ENCODE measurements at places on chromosomes 3 and 15.
A peak's percentile ranks its signal among the peaks of the same experiment; 100 is the strongest.

GRCh38 chr3:164393171-164393570 is 685.1 kb downstream of the SI start:
- no peak for DNase-seq

GRCh38 chr3:49724586-49724985 is 835 bp upstream of the GMPPB start:
- no peak for DNase-seq

GRCh38 chr3:189292667-189293484 is 121.1 kb downstream of the TPRG1 start:
- no peak for DNase-seq

DNA sequence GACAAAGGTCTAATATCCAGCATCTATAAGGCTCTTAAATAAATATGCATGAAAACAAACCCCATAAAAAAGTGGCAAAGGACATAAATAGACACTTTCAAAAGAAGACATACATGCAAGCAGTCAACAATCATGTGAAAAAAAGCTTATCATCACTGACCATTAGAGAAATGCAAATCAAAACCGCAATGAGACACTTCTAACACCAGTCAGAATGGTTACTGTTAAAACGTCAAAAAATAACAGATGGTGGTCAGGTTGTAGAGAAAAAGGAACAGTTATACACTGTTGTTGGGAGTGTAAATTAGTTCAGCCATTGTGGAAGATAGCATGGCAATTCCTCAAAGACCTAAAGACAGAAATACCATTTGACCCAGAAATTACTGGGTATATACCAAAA is 440.7 kb upstream of the KCNMB2 start:
- no peak for DNase-seq

GRCh38 chr3:127172211-127172610 is 20.7 kb upstream of the PRR23E start:
- no peak for DNase-seq

DNA sequence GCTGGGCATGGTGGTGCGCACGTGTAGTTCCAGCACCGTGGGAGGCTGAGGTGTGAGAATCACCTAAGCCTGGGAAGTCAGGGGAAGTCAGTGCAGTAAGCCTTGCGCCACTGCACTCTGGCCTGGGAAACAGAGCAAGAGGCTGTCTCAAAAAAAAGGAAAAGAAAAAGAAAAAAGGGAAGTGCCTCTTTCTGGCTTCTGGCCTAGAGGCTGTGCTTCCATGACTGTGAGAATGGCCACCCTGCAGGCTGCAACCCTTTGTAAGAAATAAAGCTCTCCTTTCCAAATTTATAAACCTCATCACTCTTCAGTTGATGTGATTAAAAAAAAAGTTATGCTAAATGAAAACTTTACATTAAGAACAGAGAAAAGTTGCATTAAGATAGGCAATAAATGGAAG is 774.3 kb downstream of the TUSC7 start:
- DNase-seq, result no peak

DNA sequence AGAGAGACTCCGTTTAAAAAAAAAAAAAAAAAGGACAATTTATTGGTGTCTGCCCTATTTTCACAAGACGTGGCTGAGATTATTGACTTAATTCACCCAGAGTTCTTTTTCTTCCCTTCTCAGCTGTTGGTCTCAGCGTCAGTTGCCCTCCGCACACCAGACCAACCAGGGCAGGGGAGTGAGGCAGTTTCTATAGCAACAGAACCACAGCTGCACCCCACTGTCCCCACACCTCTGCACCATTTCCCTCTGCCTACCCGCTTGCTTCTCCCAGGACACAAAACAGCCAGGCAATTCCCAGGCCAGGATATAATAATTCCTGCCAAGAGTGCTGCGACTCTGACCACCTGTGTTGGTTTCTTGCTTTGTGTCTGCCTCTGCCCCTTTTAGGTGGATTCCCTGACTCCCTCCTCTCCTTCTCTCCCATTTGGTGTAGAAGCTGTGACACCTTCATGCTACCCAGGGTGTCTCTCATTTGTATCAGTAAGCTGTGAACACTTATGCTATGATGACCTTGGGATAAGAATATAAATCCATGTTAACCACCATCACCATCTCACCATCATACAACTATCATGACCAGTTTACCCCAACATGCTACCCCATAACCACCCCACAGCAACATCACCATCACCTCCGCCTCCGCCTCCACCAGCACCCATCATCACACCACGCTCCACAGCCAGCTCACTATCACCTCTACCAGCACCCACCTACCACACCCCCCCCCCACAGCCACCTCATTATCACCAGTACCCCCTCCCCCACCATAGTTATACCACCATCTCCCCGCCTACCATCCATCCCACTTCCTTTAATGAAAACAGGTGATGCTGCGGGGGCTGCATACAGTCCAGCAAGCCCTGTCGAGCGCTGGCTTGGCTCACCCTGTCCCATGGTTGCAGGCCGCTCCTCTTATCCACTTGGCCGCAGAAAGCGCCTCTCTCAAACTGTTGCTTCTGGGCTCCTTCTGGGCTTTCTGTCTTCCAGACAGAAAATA is 589 bp downstream of the EPB42 start:
- DNase-seq, result no peak

GRCh38 chr3:50322386-50323091 is at the start of gene HYAL2:
TSS of gene HYAL2 (minus strand) at chr3:50322745. CDS start at chr3:50320489, 2,256 bp downstream.
- peak; percentile 18 for DNase-seq

- DNase-seq, result no peak
Observed at GRCh38 chr3:177367788-177368187, 170.5 kb upstream of the TBL1XR1 start.

DNA sequence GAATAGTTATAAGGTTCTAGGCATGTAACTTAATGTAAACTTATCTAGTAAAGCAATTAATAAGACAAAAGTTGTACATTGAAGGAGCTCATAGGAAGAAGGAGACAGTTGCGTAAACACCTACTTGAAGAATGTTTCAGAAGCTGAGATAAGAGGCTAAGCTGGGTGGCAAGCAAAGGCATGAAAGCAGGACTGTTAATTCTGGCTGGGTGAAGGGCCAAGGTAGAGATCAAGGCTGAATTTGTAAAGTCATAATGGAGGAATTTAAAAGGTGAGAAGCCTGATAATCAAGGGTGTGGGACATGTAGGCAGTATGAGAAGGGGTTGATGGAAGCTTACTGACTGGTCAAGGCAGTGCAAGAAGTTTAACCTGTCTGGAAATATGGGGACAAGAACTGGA is 80.4 kb upstream of the TGFBR2 start:
- DNase-seq, result no peak

- DNase-seq, result no peak
Observed at GRCh38 chr3:61730056-61730455, 168.7 kb downstream of the PTPRG start.

DNA sequence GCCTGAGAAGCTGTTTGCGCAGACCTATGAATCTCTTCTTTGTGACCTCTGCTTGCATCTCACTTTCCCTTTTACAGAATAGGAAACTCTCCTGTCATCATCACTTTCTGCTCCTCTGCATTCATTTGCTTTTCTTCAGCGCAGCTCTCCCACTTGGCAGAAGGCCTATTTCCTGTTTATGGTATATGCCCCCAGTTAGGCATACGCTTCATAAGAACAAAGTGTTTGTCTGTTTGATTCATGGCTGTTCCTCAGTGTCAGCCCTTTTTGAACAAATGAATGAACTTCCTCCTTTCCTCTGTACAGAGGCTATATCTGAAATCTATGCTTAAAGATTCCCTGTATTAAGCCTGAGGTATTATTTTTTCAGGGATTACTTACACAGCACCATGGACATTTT is 1216.9 kb upstream of the GBE1 start:
- peak; percentile 7 for DNase-seq

DNA sequence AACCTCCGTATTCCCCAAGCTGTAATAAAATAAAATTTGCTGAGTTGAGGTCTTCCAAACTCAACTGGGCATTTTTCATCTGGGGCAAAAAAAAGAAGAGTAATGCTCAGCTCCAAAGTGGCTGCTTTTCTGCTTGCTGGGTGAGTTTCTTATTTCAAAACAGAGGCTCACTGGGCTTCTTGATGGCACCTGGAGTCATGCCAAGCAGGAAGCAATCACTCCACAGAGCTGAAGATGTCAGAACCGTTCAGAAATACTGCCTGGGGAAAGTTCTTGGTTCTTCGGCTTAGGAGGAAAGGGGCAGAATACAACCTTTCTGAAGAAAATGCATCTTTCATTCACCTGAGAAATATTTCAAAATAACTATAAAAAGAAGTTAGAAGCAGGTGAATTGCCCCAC is 4.1 kb downstream of the CCR9 start:
- DNase-seq, result peak; percentile 31

DNA sequence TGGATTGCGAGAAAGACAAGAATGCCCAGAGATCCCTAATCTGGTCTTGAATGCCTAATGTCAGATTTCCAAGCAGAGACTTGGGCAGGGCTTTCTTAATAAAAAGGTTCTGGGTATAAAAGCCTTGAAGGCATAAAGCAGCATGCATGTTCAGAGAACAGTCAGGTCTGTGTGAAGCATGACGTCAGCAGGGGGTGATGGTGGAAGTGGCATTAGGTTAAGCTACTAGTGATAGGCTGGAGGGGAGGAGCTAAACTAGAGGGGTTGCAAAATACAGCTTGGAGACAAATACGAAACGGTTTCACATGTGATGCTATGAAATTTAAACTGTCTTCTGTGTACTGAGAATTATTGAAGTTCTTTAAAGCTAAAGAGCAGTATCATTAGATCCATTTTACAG is 125.6 kb downstream of the VPS8 start:
- no peak for DNase-seq

GRCh38 chr3:46360907-46361306 is 7.0 kb downstream of the CCR2 start:
- DNase-seq, result no peak

DNA sequence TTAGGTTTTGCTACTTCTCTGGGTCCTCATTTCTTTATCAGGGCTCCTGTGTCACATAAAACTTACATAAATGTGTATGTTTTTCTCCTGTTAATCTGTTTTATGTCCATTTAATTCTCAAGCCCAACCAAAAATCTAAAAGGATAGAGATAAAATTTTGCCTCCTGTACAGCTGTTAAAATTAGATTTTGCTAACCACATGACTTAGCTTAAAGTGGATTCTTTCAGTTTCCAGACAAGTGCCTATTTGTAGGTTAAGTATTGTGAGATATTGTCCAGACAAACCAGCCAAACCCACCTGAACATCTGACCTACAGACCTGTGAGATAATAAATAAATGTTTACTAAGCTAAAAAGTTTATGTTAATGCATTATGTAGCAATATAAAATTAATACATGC is 465.5 kb downstream of the SI start:
- no peak for DNase-seq

DNA sequence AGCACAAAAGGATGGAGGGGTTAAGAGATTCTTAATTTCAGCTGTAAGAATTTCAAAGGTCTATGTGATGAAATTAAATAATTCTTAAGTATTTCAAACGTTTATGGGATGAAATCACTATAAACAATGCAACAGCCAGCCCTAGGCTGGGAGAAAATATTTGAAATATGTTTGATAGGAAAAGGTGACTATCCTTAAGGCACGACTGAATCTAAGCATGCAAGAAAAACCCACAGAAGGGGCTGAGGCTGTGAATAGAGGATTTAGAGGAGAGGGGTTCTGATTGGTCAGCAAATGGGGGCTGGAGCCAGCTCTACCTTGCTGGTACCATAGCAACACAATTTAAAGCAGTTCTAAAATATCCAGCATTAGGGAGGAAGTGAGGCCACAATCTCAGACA is 220.8 kb upstream of the ATP10A start:
- no peak for DNase-seq

DNA sequence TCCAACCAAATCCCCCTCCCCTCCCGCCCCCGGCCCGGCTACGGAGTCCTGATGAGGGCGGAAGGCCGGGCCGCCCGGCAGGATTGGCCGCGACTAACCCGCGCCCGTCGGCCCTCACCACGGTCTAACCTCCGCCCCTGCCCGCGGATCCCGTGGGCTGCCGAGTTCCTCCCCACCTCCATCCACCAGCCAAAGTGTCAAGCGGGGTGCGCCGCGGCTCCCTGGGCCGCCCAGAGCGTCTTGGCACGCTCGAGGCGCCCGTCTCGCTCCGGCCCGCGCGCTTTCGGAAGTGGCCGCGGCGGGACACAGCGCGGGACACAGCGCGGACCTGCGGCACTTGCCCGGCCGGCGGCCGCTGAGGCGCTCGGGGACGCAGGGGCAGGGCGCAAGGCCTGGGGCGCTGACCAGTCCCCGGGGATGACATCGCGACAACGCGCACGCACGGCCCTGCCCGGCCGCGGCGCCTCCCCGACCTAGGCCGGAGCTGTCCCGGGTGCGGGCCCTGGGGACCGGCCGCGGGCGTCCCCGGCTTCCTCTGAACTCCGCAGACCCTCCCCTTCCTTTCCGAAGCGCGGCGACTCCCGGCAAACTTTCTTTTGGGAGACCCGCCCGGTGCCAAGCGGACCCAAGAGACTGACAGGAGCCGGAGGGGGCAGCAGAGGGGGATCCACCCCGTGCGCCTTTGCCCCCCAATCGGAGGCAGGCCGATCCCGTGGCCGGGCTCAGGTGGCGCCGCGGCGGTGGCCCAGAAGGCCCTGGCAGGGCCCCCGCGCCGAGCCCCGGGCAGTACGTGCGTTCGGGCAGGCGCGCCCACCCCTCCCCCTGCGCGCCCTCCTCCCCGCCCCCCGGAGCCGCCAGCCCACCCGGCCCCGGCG is 112.8 kb upstream of the ICE2 start:
- DNase-seq, result no peak

GRCh38 chr3:10249833-10250232 is 1.6 kb downstream of the TATDN2 start:
- DNase-seq, result no peak

DNA sequence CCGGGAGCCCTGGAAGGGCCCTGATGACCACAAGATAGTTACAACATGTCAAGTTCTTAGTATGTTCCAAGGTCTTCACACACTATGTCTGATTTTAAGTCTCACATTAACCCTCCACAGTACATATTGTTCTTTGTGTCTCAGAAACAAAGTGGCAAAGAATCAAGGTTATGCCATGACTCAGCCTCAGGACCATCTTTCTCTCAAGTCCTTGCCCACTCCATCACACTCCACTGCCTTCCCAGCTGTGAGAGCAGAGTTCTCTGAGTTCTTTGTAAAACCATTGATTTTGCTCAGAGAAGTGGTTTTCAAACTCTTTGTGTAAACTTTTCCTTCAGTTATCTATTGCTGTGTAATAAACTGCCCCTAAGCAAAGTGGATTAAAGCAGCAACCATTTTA is 67.9 kb upstream of the C3orf80 start:
- no peak for DNase-seq

- DNase-seq, result no peak
Observed at GRCh38 chr15:39486621-39487457, 94.0 kb upstream of the THBS1 start.

DNA sequence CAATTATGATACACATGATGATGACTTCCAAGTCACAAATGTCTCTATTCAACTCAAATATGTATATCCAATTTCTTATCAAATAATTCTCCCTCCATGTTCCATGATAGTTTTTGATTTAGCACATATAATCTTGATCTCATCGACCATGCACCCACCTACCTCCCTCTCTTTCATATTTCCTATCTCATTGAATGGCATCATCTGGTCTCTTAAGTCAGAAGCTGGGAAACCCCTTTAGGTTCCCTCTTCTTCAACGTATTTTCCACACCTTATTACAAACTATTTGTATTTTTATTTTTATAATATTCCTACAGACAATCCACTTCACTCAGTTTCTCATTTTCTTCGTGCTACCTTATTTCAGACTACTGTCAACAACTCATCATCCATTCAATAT is 56.9 kb upstream of the DPH6 start:
- no peak for DNase-seq

GRCh38 chr3:129543156-129543790 is at the start of gene H1-8:
TSS of gene H1-8 (plus strand) at chr3:129543175. CDS start at chr3:129543219, 44 bp downstream.
- no peak for DNase-seq

GRCh38 chr15:64009798-64010261 is 36.5 kb downstream of the DAPK2 start:
- DNase-seq, result no peak
